ENCODE measurements at places on chromosomes 7 and 10.

GRCh38 chr7:75599244-75599781, 107.2 kb downstream of the SPDYE5 start:
- DNase-seq = peak; percentile 73

DNA sequence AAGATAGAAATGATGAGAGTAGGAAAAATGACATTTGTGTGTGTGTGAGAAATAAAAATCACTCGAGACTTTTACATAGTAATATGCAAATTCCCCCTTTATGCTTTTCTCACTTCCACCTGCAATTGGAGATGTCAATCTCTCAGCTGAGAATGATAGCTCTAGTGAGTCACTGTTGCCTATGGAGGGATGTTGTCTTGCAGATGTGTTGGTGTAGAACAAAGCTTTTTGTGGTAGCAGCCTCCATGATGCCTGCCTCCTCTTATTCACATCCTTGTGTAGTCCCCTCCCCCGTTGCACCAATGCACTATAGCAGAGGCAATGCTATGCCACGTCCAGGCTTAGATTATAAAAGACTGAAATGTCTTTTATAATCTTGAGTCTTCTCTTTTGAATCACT, 33.8 kb downstream of the SPAG6 start:
- no peak for DNase-seq

DNA sequence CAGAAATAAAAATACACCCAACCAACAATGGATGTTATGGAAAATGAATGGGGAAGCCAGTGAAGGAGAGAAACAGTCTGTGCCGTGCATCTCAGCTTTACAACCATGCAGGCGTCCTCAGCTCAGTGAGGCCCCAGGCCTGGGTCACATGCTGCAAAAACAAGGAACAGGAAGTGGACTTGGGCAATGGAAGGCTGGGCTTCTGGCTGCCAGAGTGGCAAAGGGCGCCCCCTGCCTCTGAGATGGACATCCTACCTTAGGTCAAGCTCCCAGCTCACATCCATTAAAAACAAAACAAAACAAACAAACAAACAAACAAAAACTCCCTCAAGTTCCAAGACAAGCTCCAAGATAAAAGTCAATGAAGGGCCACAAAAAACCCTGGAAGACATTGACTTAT, 54.7 kb upstream of the AFAP1L2 start:
- DNase-seq = no peak

- DNase-seq = no peak
These were observed 57.4 kb downstream of the ADRB1 start for GRCh38 chr10:114100848-114101741.

DNA sequence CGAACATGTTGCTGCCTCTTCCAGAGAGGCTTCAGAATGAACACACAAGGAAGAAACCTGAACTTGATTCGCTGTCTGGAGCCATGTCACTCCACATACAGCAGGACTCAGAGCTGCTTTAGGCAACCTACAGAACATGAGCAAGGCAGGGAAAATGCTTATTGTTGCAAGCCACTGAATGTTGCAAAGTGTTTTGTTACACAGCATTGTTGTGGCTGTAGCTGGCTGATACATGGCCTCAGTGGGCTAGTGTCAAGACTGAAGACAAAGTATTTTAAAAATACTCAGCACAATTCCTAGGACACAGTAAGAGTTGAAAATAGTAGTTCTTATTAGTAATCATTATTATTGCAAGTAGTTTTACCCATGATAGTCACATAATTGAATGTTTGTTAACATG, 3.1 kb upstream of the CHST15 start:
- DNase-seq = no peak

- no peak for DNase-seq
These were observed 119.1 kb downstream of the CUBN start for GRCh38 chr10:17010363-17011145.

- no peak for DNase-seq
These were observed 143.9 kb upstream of the MGMT start for GRCh38 chr10:129322933-129323820.

GRCh38 chr7:136640977-136641376, 227.5 kb upstream of the CHRM2 start:
- DNase-seq = no peak

DNA sequence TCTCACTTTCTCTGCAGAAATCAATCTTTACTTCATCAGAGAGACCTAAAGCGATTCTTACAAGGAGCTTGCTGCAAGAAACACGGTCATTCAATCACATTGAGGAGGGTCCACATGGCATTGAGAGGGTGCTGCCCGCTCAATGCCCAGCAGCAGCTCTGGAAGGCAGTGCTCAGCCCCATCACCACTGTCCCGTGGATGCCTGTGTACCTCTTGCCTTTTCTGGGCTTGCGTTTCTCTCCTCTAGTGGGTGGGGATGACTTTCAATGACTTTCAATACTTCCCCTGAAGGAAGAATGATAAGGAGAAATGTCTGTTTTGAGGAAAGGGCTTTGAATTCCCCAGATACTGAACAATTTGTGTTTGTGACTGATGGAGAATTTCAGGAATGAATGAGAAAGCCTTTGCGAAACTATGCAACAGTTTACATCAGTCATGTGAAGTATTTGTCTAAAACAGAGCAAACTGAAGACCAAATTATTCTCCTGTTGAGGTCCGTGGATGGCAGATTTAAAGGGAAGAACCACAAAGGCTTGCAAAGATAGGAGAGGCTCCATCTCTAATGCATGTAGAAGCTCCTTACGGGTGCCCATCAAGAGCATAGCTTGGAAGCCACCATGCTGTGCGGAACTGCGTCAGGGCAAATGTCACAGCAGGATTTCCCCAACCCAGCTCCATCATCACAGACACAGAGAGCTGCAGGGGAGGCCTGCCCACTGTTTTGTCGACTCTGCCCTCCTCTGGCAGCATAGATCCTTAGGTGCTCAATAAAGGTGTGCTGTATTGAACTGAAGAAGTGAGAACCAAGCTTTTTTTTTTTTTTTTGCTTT, 6.6 kb upstream of the ZNF22 start:
- no peak for DNase-seq

GRCh38 chr7:24619978-24620377, 46.7 kb downstream of the PALS2 start:
- DNase-seq = no peak

DNA sequence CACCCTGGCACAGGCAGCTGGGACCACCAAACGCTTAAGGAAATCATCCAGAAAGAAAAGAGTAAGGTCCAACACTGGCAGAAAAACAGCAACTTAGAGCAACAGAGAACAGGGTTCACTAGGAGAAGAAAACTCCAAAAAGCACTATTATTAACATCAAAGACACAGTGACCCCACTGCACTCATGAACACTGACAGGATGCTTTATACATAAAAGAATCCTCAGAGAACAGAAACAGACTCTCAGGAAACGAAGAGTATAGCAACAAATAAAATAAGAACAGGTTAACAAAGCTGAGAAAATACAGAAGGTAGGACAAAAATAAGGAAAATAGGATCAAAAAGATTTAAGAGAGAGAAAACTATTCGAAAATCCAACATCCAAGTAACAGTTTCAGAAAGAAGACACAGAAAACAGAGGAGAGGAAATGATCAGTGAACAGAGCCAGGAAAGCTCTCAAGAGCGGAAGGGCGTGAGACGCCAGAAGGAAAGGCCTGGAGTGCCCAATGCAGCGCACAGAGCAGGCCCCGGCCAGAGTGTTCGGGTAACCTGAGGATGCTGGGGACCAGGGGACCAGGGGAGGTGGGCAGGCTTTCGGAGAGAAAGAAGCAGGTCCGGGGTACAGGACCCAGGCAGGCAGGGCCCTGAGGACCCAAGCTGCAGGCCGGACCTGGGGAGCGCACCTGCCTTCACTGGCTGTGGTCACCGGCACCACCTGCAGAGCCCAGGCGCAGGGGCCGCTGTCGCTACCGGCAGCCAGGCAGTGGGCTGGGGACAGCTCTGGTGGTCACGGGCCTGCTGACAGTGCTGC, 258.2 kb downstream of the MAD1L1 start:
- no peak for DNase-seq

DNA sequence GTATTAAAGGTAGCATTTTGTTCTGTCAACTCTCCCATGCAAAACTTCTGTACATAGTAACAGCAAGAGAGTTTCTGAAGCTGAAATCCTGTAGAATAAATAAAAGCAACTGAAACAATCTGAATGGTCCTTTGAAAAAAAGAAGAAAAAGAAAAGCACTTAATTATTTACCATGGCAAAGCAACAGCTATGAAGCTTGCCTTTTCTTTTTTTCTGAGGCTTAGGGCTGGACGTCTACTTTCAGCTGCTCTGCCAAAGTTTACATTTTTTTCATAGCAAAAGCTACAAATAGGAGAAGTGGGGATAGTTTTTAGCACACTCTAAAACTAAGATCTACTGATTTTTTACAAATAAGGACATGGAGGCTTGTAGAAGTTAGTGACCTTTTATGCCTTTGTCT, 31.3 kb upstream of the CD36 start:
- no peak for DNase-seq

DNA sequence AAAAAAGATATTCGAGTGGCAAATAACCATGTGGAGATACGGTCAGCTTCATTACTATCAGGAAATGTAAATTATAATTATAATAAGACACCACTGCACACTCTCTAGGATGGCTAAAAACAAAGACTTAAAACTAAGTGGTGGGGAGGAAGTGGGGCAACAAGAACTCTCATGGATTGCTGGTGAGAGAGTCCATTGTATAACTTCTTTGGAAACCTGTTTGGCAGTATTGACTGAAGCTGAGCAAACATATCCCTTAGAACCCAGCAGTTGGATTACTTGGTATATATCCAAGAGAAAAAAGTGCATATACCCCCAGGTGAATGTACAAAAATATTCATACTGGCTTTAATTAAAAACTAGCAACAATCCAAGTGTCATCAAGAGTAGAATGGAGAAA, 133.7 kb upstream of the CTBP2 start:
- no peak for DNase-seq

DNA sequence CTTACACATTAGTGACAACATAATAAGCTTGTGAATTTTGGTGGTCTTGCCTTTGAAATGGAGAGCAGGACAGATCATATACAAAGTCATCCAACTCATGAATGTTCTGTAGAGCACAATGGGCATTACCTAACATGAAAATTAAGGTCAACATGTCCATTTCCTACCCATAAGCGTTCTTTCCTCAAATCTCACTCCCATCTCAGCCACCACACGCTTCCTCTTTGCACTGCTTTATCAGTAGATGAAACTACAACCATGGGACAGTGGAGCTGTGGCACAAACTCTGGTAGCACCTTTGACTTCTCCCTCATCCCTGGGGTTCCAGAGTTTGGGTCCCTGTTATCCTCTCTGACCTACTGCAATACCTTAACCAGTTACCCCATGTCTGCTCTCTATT, 2.2 kb downstream of the PON2 start:
- no peak for DNase-seq

GRCh38 chr10:77186936-77187335, 450.7 kb downstream of the KCNMA1 start:
- DNase-seq = no peak

- DNase-seq = no peak
These were observed 13.9 kb downstream of the POLL start for GRCh38 chr10:101573885-101574753.

DNA sequence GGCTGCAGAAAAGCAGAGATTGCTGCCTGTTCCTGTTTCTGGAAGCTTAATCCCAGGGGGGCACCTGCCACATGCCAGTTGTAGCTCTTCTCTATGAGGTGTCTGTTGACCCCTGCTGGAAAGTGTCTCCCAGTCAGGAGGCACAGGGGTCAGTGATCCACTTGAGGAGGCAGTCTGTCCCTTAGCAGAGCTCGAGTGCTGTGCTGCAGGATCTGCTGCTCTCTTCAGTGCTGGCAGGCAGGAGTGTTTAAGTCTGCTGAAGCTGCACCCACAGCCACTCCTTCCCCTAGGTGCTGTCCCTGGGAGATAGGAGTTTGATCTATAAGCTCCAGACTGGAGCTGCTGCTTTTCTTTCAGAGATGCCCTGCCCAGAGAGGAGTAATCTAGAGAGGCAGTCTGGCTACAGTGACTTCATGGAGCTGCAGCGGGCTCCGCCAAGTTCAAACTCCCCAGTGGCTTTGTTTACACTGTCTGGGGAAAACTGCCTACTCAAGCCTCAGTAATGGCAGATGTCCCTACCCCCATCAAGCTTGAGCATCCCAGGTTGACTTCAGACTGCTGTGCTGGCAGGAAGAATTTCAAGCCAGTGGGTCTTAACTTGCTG, 57.6 kb upstream of the CROT start:
- DNase-seq = no peak

DNA sequence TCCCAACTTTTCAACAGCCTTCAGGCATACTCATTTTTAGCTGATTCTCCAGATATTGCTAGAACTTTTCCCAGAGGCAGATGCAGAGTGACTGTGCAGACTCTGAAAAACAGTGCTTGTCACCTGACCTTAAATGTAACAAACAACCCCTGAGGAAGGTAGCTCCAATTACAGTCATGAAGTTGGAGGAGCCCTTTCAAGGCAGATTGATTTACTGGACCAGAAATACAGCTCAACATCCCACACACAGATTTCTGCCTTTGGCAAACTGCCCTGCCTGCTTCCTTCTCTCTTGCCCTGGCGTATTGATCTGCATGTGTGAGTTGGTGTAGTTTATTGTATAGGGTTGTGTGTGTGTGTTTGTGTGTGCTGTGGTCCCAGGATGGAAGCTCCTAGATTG, 38.5 kb downstream of the PYROXD2 start:
- peak; percentile 54 for DNase-seq

- DNase-seq = no peak
These were observed 582.4 kb upstream of the FOXK1 start for GRCh38 chr7:4099651-4100050.

GRCh38 chr7:81445462-81445861, 324.4 kb downstream of the HGF start:
- DNase-seq = no peak

DNA sequence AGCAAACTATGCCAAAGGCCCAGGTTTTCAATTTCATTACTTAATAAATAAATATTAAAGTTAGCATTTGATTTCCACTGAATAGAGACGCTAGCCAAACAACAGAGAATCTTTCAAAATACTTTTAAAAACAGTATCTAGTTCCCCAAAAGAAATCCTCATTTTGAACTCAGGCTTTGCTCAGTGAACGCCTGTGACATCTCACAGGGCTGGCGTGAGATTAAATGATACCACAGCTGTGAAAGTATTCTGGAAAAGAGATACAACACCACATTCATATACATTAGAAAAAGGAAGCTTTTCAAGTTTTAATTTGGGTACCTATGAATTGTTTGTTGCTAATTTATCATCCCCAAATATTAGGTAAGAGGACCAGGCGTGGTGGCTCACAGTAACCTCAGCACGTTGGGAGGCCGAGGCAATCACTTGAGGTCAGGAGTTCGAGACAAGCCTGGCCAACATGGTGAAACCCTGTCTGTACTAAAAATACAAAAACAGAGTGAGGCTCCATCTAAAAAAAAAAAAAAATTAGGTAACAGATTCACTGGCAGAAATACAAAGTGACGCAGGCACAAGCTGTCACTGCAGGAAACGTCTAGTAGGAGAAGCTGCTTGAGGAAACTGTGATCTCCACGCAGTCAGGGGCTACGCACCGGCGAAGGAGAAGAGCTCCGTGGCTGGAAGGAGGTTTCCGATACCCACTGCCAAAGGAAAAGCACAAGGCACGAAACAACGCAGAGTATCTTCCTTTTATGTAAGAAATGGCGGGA, 50.0 kb downstream of the AMZ1 start:
- peak; percentile 35 for DNase-seq

GRCh38 chr7:24283897-24284698, at the start of gene NPY:
Gene NPY (plus strand): TSS chr7:24284190. CDS start chr7:24285241, 1,051 bp downstream.
- peak; percentile 3 for DNase-seq

- no peak for DNase-seq
These were observed 64.9 kb downstream of the TBXAS1 start for GRCh38 chr7:139893999-139894398.

Measured in NCI-H2171 (cell line).